ENCODE measurements at places on chromosomes 3 and 15.

DNA sequence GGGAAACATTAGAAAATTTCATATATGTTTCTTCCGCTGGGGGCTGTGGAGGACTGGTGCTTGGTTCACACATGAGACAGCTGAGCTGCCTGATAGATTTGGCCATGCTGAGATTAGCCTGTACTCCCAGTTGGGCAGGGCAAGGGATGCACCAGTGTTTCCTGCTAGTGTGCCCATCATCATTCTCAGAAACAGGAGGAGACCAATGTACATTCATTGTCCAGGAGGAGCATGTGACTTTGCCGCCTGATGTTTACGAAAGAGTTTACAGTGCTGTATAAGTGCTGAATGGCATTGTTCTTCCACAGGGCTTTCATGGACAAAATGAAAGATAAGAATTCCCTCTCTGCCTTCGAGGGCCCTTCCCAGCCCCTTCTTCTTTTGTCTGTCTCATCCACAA lies 311.1 kb upstream of the THBS1 start:
- DNase-seq, result no peak

DNA sequence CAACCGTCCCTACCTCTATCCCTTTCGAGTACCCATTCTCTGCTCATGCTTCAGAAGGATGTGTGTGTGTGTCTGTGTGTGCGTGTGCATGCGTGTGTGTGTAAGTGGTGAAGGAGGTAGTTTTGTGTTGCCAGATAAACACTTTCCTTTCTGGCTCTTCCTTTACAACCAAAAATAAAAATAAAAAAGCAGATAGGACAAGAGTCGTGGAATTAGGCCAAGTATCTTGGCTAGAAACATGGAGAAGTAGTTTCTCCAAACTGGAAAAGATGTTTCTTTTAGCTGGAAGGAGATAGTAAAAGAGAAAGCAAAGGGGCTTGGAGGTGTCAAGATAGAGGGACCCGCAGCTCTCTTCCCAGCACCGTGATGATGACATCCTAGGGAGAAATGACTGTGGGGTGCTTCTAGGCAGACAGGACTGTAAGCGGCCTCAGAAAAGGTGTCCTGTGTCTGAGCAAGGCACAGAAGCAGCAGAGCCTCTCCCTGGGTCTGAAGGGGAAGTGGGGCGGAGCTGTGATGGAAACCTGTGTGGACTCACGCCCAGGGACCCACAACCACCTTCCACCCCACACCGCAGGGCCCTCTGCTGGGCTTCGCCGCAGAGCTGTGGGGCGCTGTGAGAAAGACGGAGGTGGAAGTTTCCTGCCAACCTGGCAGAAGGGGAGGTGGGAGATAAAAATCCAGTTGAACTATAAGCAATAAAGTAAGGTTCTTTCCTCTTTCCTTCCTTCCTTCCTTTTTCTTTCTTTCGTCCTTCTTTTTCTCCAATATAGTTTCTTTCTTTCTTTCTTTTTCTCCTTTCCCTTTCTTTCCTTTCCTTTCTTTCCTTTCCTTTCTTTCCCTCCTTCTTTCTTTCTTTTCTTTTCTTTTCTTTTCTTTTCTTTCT lies 35.3 kb downstream of the MUC20 start:
- no peak for DNase-seq

GRCh38 chr3:68004091-68004490 lies 349.7 kb upstream of the SUCLG2 start:
- no peak for DNase-seq

- no peak for DNase-seq
These were observed 2.1 kb downstream of the TM6SF1 start for GRCh38 chr15:83109532-83109931.

DNA sequence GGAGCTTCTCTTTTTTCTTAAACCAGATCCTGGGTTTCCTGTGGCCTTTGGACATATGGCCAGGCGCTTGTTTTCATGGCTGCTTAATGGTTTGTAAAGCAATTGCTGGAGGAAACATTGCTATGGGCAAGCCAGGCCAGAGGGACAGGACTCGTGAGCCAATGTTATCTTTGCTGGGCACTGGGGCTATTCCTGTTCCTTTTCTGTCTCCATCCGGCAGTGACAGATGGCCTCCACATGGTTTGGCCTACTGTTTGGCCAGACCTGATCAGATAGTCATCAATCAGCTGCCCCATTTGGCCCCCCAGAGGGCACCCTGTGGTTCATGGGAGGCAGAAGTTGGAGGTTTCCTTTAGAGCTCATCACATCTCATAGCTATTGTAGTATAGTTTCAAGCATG lies 326.1 kb upstream of the ROPN1 start:
- no peak for DNase-seq

- no peak for DNase-seq
These were observed 602.1 kb downstream of the VGLL3 start for GRCh38 chr3:86388820-86389219.

GRCh38 chr3:48318713-48319468 lies 14.6 kb downstream of the SPINK8 start:
- DNase-seq, result no peak

GRCh38 chr15:34043813-34044212 lies 4.8 kb upstream of the AVEN start:
- no peak for DNase-seq

GRCh38 chr3:33186524-33187367 lies 31.9 kb downstream of the SUSD5 start:
- DNase-seq, result peak; percentile 32

GRCh38 chr3:171407759-171408158 lies 52.4 kb downstream of the TNIK start:
- peak; percentile 42 for DNase-seq

GRCh38 chr3:79200456-79200855 lies 567.3 kb downstream of the ROBO1 start:
- DNase-seq, result peak; percentile 7

- DNase-seq, result no peak
These were observed 49.9 kb downstream of the CASR start for GRCh38 chr3:122233101-122233952.

GRCh38 chr3:132749786-132750185 lies 27.6 kb upstream of the NPHP3 start:
- DNase-seq, result peak; percentile 24

DNA sequence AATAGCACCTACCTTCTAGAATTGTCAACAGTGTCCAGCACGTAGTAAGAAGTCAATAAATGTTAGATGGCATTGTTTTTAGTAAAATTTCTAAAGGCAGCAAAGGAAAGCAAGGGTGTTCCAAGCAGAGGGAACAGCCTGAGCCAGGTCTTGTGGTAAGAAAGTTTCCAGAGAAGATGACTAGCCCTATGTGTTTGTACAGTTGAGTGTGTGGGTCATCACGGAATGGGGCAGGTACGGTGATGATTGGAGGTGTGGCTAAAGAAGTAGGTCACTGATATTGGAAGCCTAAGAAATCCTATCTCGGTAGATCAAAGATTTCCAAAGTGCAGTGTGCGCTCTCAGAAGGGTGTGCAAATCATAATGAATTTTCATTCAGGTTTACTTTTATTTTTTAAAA lies 94.2 kb upstream of the BCL6 start:
- no peak for DNase-seq

- DNase-seq, result no peak
These were observed 36.6 kb downstream of the LNP1 start for GRCh38 chr3:100437721-100438622.

DNA sequence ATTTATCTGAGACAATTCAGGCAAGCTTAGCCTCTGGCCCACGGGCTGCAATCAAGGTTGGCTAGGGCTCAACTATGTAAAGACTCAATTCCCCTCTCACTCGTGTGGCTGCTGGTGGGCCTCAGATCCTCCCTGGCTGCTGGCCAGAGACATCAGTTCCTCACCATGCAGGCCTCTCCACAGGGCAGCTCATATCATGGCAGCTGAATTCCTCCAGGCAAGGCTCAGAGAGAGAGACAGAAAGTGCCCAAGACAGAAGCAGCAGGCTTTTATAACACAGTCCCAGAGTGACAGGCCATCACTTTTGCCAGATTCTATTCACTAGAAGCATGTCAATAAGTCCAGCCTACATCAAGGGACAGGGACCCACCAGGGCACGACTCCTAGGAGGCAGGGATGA lies 63.2 kb downstream of the XXYLT1 start:
- peak; percentile 65 for DNase-seq

- DNase-seq, result no peak
These were observed 9.6 kb downstream of the GOLGB1 start for GRCh38 chr3:121739902-121740301.

DNA sequence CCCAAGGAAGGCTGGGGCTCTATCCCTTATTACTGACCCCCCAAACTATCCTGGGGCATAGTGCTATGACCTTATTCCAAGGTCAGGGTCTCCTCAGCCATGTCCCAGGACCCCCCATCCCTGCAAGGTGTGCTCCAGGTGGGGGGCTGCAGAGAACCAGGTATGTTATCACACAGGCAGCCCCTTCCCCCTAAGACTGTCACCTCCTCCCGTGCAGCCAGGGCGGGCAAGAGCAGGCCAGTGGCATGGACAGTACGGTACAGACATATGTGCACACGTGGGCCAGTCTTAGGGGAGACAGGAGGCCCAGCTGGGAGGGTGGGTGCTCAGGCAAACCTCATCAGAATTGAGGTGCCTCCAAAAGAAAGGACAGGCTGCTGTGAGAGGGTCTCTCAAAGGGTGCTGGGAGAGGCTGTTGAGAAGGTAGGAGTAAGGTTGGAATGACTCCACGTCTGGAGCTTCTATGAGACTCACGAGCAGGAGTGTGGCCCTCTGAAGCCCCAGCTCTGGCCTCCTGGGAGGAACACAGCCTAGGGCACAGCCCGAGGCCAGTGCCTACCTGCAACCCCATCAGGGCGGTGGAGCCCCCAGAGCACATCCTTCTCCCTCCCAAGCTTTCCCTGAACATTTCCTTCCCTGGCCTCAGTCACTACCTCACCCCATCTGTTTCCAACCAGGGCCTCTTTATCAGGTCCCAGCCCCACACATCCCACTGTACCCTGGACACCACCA lies 1.7 kb upstream of the COL7A1 start:
- DNase-seq, result no peak

DNA sequence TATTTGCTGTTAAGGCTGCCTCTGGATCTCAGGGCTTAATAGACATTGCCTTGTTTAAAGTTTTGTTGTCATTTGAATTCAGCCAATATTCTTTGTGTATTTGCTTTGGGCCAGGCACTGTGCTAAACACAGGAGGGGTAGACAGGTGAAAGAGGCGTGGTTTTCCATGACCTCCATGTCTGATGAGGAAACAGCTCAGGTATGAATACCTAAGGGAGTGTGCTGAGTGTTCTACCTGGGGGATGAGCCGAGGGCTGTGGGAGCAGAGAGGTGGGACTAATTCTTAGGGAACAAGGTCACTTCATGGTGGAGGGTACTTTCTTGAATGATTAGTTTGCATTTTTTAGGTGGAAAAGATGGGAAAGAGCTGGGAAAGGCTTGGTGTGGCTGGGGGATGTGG lies 108.2 kb downstream of the THSD4 start:
- no peak for DNase-seq

- no peak for DNase-seq
These were observed 387.3 kb upstream of the THBS1 start for GRCh38 chr15:39193611-39194010.

DNA sequence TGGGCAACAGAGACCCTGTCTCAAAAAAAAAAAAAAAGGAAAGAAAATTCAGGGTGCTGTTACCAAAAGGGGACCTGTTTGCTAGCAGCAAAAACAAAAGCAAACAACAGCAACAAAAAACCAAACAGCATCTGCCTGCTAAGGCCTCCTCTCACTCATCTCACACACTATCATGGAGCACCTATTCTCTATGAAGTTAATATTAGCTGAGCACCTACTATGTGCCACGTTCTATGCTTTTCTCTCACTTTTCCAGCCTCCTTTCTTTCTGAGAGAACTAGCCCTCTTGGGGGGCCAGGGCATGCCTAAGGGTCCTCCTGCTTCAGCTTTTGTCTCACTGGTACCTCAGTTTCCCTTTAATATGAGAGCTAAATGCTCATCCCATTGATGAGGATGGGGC lies 468 bp upstream of the GPR62 start:
- no peak for DNase-seq

- DNase-seq, result peak; percentile 77
These were observed 284 bp upstream of the TSC22D2 start for GRCh38 chr3:150407808-150408220.

- no peak for DNase-seq
These were observed 1076.6 kb downstream of the IGSF11 start for GRCh38 chr3:117958027-117958426.

All from cardiac fibroblast (primary cell).